MCF 10A (cell line): ENCODE measurements at places on chromosomes 13 and 19. TPM values are rescaled to one million over a fixed set of nuclear protein-coding genes. Genes with fewer than 3 reads are reported as not detected.

DNA sequence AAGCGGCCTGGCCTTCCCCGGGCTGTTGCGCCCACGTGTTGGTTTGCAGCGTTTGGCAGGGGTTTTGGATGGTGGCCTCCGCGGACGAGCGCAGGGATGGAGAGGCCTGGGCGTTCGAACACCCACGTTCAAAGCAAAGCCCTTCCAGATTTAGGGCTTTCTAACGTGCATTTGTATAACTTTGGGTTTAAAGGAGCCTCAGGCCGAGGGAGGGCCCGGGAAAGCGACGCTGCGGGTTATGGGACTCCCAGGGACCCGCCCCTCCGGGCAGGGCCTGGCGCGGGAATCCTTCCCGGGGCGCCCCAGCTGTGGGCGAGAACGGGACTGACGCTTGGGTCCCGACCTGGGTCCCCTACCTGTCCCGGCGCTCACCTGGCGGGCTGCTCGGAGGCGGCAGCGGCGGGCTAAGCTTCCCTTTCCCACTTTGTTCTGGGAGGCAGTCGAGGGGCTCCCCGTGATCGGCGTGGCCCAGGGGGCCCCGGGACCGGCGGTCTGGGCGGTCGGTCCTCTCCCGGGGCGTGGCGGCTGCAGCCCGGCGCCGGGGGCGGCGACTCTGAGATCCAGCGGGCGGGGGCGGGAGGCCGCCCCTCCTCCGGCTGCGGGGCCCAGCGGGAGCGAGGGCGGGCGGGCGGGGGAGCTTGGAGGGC is at the start of gene FBXO17:
TSS of gene FBXO17 (minus strand) at position 529 of the 647 bp plus-strand sequence. CDS start 25,423 bp downstream, outside the sequence.
- H3K27ac ChIP-seq = peak within 1 kb of the TSS; percentile 87
- H3K4me3 ChIP-seq = peak within 1 kb of the TSS; percentile 83
- H3K4me1 ChIP-seq = peaks cover 9% of the 10 kb centered on the region
- no peaks in the 10 kb centered on the region for H3K36me3 ChIP-seq
- peak; percentile 51 for DNase-seq

DNA sequence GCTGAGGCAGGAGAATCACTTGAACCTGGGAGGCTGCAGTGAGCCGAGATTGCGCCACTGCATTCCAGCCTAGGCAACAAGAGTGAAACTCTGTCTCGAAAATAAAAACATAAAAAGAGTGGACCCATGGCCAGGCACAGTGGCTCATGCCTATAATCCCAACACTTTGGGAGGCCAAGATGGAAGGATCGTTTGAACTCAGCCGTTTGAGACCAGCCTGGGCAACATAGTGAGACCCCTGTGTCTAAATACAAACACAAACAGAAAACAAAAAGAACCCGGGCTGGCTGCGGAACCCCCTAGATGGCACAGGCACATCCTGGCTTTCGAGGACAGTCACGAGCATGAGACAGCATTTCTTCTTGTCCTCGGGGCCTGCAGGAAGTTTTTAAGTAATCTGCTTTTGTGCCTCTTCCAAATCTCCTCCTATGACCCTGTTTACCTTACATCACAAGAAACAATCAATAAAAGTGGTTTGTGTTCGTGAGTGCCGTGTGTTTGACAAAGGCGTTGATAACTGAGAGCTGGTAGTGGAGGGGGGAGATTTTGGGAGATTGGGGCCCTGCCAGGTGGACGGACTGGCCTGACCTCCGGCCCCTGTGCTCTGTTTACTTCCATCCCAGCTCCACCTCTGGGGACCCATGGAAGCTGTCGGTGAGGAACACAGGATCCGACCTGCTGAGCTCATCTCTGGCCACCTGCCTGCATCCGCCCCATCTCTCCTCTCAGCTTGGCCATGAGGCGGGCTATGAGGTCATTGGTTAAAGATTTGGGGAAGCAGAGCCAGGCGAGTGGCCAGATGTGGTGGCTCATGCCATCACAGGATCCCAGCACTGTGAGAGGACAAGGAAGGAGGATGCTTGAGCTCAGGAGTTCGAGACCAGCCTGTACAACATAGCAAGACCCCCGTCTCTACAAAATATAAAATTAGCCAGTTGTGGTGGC is 5.9 kb upstream of the GDF15 start:
- peak; percentile 60 for DNase-seq
- no peak overlapping the region for H3K4me3 ChIP-seq
- no peaks in the 10 kb centered on the region for H3K27me3 ChIP-seq
- peaks cover 4% of the 10 kb centered on the region for H3K36me3 ChIP-seq
- H3K27ac ChIP-seq = no peak overlapping the region

DNA sequence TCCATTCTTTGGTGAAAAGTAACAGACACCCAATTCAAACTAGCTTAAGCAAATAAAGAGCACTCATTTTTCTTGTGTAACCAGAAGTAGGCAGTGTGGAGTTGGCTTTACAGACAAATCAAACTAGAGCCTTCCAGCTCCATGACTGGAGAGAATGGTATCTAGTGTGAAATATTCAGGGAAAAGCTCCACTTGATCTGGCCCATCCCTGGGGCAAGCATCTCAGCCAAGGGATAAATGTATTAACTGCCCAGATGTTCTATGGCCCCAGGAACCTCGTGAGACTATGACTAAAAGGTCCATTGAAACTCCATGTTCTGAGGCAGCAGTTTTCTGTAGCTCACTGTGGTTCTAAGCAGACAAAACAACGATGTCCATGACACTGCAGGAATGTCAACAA is 49.9 kb downstream of the TBC1D4 start:
- DNase-seq = no peak
- peaks cover 14% of the 10 kb centered on the region for H3K4me1 ChIP-seq
- H3K27me3 ChIP-seq = no peaks in the 10 kb centered on the region

ZNF546 gene
- total RNA-seq = 5.2 and 6.3 TPM in 2 replicates

GRCh38 chr19:50839712-50840655 is 6.6 kb upstream of the KLK15 start:
- H3K4me3 ChIP-seq = no peak overlapping the region
- no peak overlapping the region for H3K27ac ChIP-seq
- no peaks in the 10 kb centered on the region for H3K36me3 ChIP-seq
- DNase-seq = no peak
- no peaks in the 10 kb centered on the region for H3K4me1 ChIP-seq

ZNF223 gene
- total RNA-seq = 0.56 and 0.59 TPM in 2 replicates

ONECUT3 gene
- 0.02 TPM in 1 of 2 replicates, not detected in the other for total RNA-seq

- DNase-seq = peak; percentile 52
- H3K4me1 ChIP-seq = no peaks in the 10 kb centered on the region
- H3K27ac ChIP-seq = no peak overlapping the region
Measured at GRCh38 chr13:108342369-108343289, 73.1 kb downstream of the TNFSF13B start.

SLC25A15 gene
- total RNA-seq = 14.3 and 15.5 TPM in 2 replicates

GRCh38 chr13:111177921-111178320 is 62.8 kb downstream of the ARHGEF7 start:
- H3K27me3 ChIP-seq = no peaks in the 10 kb centered on the region
- H3K4me1 ChIP-seq = peaks cover 16% of the 10 kb centered on the region
- H3K36me3 ChIP-seq = peaks cover 12% of the 10 kb centered on the region
- H3K4me3 ChIP-seq = no peak overlapping the region

CILP2 gene
- 0.12 and 0.29 TPM in 2 replicates for total RNA-seq

DNA sequence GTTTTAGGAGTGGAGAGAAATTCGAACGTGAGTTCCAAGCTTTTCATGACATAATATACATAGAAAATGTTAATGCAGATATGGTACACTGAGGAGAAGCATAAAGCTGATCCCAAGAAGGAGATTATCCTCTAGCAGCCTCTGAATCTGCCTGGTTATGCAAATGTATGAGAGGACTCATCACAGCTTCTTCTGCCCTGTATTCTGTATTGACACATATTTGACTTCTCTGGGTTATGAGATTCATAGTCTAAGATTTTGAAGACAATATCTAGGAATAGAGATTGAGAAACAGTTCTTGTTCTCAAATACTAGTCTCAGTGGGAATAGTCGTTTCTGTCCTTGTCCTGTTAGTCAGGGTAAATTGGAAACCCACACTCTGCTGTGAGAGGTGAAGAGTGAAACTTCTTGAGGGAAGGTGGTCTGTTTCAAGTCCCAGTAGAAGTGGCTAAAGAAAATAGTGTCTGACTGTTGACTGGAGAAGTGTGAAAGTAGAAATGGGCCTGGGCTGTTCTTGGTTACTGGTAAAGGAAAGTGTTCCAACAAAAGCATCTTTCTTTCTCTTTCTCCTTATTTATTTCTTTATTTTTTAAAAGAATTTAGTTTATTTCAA is 1356.6 kb downstream of the SLITRK5 start:
- no peaks in the 10 kb centered on the region for H3K36me3 ChIP-seq
- DNase-seq = no peak
- H3K27me3 ChIP-seq = no peaks in the 10 kb centered on the region
- no peak overlapping the region for H3K27ac ChIP-seq
- H3K4me1 ChIP-seq = no peaks in the 10 kb centered on the region
